ENCODE measurements at places on chromosomes 5 and 9.

- no peak for DNase-seq
Measured at GRCh38 chr5:66410122-66410521, 186.1 kb upstream of the MAST4 start.

DNA sequence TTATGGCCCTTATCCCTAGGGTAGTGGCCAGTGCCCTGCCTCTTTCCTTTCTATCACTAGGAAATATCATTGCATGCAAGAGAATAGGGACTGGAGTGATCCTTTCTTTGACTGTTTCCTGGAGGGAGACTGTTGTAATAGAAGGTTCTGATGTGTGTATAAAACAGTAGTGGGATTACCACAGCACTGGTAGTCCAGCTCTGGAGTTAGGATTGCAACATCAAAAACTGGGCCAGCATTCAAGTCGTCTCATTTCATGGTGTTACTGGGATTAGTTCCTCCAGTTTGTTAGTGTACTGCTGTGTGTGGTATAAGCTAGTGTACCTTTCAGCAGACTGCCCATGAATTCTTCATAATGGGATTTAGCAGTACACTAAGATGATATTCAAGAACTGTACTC, 45.8 kb downstream of the KIAA1958 start:
- DNase-seq = no peak

- no peak for DNase-seq
Measured at GRCh38 chr9:92385477-92385876, 18.9 kb downstream of the OGN start.

GRCh38 chr9:120750421-120750820, 36.2 kb upstream of the MEGF9 start:
- DNase-seq = no peak

GRCh38 chr9:592225-592624, 249.3 kb upstream of the DMRT1 start:
- no peak for DNase-seq

- DNase-seq = no peak
Measured at GRCh38 chr5:143352691-143353090, 50.8 kb downstream of the NR3C1 start.

- DNase-seq = no peak
Measured at GRCh38 chr9:97470076-97470475, 31.4 kb upstream of the TMOD1 start.

DNA sequence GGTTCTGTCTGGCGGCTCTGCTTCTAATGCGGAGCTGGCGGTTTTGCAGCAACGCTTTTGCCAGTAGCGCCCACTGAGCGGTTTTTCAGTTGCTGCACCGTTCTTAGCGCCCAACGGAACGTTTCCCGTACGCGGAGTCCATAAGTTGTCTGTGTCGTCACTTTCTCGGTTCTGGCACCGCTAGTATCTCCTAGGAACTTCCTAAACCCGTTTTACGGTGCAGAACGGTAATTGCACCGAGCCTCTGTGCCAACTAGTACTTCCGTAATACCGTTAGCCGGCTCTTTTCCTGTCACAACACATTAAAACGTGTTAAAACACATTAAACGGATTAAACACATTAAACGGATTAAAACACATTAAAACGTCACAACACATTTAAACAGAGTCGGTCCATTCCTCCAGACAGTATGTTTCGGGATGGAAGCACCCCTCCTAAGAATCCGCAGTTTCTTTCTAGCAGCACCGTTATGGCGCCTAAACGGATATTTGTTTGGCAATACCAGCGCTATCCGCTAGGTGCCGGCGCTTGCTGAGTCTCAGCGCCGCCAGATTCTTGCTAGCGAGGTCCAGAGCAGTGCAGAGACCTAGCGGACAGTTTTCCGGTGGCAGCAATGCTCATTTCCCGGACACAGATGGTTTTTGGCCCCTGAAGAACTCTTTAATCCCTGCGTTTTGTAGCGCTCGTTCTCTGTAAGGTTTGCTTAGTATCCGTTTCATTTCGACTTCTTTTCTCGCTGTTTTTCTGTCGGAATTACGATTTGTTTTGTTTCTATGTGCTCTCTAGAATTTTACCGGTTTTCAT, 45.4 kb downstream of the ANXA2R start:
- no peak for DNase-seq

GRCh38 chr9:22683700-22684075, 237.1 kb downstream of the DMRTA1 start:
- DNase-seq = no peak

DNA sequence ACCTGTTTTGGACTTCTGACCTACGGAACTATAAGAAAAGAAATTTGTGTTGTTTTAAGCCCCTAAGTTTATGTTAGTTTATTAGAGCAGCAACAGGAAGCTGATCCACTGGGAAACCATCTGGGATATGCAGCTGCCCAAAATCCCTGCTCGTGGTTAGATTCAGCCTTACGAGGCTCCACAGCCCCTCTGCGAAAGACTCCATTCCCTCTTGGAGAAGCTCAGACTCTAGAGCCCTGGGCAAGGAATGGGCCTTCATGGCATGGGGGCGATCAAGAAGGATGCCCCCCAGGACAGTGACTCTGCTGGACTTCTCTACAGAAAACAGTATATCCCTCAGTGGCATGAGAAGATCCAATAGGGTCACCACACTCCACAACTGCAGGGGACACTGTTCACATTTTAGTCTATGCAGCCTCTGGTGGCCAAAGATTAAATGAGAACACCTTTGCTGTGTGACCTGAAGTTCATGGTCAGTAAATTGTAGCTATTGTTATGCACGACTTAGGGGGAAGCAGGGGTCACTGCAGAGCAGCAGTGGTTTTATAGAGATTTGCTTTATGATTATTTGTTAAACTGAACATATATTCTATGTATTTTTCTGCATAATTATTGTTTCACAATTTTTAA, 21.1 kb downstream of the IRF1 start:
- DNase-seq = no peak

- no peak for DNase-seq
Measured at GRCh38 chr5:118891252-118891651, 97.1 kb downstream of the DTWD2 start.

- DNase-seq = no peak
Measured at GRCh38 chr5:156838961-156839360, 11.1 kb upstream of the PPP1R2B start.

GRCh38 chr5:32322882-32323281, 10.1 kb upstream of the MTMR12 start:
- no peak for DNase-seq

GRCh38 chr9:124784509-124784908, 7.6 kb downstream of the OLFML2A start:
- no peak for DNase-seq

GRCh38 chr9:99753436-99753835, 68.2 kb upstream of the NR4A3 start:
- DNase-seq = no peak

Data from HS-27A (cell line).